CD4-positive, alpha-beta T cell treated with Interleukin-4 for 1 hour (primary cell): ENCODE measurements at places on chromosomes 4 and X.

DNA sequence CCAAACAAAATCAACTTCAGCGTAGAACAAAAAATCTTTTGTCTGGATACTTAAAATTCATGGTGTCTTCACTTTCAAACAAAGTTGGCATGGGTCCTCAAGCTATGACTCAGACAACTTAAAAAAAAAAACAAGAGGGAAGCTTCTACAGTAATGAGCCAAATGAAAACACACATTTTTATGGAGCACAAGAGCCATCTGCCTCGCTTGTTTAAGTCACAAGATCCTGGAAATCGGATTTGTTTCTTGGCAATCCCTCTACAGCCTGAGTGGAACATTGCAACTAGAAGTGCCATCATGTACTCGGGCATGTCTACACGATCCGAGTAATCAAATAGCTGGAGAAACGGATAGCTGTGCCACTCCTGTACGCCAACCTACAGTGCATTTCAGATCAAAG lies 22.6 kb downstream of the LAMP2 start:
- DNase-seq: no peak

DNA sequence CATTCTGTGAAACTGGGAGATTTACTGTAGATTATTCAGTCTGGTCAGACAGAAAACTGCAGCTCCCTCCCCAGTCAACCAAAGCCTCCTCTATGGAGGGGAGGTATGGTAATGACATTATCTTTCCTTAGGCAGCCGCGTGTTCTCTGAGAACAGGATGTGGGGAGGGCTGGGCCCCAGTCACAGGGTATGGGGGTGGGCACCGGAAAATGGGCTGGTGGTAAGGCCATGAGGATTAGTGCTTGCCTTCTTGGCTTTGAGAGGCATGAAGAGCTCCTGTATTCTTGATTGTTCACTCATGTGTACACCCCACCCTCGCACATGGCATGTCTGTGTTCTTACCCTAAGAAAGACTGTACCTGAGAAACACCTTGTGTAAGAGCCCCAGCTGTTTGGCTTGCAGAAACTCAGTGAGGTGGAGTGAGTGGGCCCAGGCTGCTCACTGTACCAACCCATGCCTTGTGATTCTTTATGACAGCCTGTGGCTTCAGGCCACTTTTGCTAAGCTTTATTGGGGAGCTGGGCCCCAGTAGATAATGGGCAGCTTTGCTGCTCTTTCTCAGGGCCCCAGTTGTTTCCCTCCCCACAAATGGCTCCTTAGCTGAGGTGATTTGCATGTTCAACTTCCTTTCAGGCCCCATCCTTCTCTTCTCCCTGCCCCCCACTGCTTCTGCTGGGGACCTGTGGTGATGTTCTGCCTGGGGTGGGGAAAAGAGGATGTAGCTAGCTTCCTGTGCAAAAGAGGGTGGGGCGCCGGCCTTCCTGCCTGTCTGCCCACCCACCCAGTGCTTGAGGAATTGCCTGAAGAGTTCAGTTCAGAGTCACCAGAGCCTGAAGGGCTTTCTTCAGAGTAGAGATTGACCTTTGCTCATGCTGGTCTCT lies 30.7 kb downstream of the MSN start:
- DNase-seq: peak; percentile 75

GRCh38 chr4:108901291-108901690 lies 138.4 kb upstream of the ETNPPL start:
- DNase-seq: no peak

DNA sequence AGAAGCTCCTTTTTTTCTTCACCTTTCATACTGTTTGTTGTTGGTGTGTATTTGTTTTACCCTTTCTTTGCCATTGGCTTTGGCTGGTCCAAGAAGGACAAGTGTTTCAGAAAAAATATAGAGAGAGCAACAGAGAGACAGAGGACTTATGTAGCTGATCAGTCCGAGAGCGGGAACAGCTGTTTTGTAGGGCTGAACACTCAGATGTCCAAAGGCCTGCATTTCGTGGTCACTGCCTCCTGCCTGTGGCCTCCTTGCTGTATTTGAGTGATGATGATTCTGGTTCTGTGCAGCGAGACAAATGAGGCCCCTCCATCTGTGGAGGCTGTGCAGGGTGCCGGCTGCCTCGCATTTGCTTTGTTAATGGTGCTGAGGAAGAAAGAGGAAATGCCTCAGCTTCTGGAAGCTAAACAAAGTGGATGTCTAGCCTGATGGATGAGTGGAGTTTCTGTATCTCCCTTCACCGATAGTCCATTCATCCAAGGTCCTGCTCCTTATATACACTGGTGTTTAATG lies 19.8 kb upstream of the STOX2 start:
- DNase-seq: no peak

DNA sequence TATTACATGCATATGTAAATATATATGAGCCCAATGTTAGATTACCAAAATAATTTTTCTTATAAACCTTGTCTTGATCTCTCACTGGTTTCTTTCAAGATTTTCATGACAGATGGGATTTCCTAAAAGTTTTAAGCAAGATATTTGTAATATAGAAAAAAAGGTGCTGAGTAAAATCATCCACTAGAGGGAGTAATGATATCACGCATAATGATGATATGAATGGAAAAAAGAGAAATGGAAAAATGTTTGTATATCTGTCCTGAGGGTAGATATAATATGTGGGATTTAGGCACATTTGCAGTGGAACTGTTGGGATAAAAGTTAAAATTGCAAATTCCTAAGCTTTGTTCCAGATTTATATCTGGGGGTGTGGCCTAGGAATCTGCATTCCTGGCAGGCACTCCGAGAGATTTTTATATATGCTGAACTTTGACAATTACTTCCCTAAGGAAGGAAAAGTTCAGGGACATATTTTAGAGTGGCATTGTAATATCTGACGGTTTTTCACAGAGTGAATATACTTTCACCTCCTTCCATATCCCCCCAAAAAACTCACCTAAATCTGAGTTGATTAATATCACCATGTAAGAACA lies 60.5 kb downstream of the TMA16 start:
- DNase-seq: peak; percentile 50

- DNase-seq: no peak
These were observed 14.6 kb downstream of the HAND2 start for GRCh38 chr4:173515458-173515857.

DNA sequence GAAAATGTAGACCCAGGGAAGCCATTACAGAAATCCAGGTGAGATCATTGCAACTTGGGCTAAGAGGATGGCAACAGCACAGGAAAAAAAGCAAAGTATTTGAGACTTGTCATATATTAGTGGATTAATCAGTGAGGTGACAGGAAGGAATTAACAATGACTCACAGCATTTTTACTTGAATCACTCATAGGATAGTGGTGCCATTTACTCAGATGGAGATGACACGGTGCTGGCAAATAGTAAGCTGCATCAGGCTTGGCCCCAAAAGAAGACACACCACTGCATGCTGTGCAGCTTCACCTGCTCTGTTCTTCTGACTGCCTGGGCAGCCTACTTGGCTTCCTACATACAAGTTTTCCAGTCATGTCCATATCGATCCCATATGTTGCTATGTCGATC lies 144.8 kb downstream of the FRYL start:
- DNase-seq: no peak

- no peak for DNase-seq
These were observed 35.7 kb downstream of the MAGEB17 start for GRCh38 chrX:16202943-16203342.

- DNase-seq: no peak
These were observed 233.3 kb downstream of the AR start for GRCh38 chrX:67777148-67777547.

DNA sequence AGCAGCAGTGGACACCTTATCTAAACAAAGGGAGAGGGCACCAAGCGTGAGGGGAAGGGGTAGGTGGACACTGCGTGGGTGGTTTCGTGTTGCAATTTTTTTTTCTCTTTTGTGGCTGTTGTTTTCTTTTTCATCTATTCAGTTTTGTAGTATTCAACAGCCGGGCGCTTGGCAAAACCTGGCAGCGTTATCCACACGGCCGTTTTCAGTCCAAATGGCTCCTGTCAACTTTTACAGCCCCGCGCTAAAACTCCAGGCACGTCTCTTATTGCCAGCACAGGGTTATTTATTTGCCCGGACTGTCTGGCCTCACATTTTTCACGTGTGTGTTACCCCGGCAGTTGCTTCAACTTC lies 192.2 kb downstream of the BCOR start:
- DNase-seq: no peak

DNA sequence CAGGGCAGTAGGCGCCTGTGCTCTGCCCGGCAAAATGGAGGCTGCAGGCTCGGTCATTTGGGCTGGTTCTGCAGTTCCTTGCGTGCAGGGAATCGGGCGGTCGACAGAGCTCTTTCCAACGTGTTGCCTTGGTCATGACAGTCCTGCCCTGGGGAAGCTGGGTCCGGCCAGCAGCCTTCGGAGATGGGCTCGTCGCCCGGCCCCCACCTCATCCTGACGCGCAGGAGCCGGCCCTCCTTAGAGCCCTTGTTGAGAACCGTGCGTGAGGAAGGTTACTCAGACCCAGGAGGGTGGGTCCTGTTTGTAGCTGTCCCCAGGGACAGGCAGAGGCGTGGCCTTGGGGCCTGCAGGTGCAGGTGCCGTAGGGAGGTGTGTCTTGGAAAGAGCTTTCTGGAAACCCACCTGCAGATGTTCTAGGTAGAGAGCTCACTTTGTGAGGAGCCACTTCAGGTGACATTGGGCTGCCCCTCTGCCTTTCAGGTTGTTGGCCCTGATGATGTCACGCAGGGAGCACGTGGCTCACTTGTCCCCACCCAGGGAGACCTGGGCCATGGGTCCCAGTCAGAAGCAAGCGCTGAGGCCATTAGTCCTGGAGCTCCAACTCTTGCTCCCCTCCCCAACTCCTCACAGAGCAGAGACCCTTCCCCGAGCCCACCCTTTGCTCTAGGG lies 15.2 kb upstream of the HGFAC start:
- DNase-seq: no peak

GRCh38 chr4:45795135-45795534 lies 328.7 kb downstream of the GABRG1 start:
- DNase-seq: no peak

DNA sequence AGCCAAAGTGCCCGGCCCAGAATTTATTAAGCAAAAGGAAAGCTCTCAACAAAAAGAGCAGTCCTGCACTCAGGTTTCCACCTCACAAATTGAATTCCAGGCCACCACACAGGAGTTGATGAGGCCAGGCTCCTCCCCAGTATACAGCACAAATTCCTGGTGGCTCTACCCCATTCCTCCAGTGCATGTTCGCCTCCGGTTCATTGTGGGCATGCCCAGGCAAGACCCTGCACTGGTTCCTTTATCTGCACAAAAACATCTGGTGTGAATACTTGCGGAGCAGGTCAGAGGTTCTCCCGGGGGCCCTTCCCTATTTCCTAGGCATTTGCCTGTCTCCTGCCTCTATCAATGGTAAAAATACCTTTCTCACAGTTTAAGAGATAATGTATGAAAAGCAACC lies 195.2 kb upstream of the ANXA10 start:
- no peak for DNase-seq

DNA sequence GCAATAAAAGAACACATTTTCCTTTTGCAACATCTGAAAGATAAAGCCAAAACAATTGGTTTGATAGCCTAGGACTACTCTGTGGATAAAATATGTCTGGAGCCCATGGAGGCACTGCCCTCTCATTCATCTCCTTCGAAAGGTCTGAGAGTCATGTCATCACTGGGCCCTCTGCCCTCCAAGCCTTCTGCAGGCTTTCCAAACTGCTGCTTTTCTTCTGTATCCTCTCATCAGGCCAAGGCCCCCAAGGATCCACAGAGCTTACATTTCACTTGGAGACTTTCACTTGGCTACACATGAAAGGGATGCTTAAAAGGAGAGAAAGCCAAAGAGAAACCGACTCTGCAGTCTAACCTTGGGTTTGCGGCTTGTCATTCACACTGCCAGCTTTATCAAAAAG lies 109.9 kb downstream of the SH3RF1 start:
- no peak for DNase-seq

- DNase-seq: no peak
These were observed 28.6 kb downstream of the MAGEB1 start for GRCh38 chrX:30275498-30275897.

DNA sequence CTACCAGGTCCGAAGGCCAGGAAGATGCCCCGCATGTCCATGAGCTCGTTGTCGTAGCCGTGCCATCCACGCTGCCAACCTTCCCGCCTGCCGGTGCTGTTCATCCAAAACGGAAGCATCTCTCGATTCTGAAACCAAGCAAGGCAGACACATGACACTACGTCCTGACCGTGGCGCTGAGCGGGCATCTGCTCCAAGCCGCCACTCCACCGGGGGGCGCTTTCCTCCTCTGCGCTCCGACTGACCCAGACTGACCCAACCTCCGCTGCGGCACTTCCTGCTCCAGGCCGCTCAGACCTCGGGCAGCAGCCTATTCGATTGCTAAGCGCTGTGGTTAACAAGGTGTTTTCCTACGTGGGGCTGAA lies 120.5 kb downstream of the ENPP6 start:
- peak; percentile 20 for DNase-seq

DNA sequence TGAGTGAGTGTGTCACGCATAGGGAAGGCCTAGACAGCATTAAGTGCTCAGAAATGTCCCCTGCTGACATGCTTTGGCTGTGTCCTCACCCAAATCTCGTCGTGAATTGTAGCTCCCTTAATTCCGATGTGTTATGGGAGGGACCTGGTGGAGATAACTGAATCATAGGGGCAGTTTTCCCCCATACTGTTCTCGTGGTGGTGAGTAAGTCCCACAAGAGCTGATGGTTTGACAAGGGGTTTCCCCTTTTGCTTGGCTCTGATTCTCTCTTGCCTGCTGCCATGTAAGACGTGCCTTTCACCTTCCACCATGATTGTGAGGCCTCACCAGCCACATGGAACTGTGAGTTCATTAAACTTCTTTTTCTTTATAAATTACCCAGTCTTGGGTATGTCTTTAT lies 78.0 kb downstream of the NSUN7 start:
- no peak for DNase-seq

GRCh38 chr4:122091836-122092405 lies 60.2 kb upstream of the BLTP1 start:
- DNase-seq: no peak

DNA sequence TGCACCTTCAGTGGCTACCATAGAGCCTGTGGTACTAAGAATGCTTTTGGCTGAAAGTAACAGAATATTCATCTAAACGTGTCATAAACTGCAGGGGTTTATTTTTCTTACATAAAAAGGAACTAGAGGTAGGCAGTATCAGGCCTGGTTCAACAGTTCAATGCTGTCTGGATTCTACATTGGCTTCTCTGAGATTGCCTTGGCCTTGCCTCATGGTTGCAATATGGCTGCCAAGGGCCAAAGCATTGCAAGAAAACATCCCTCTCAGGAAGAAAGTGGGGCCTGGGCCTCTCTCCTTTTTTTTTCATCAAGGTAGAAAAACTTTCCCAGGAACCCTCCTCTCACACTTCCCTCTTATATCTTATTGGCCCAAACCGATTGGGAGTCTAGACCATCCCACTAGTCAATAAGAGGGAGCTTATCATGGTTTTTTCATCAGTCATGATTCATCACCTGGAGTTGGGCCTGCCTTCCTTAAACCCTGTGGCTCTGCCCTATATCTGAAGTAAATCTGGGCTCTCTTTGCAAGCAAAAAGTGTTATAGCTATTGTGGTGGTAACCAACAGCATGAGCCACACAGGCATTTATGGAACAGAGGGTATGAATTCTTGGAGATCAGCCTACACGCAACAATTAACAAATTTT lies 1.8 kb upstream of the DOCK11 start:
- DNase-seq: no peak

GRCh38 chr4:44544158-44544557 lies 95.5 kb upstream of the KCTD8 start:
- no peak for DNase-seq

- no peak for DNase-seq
These were observed 138.3 kb upstream of the PDHA2 start for GRCh38 chr4:95701500-95702170.
